ENCODE measurements at places on chromosomes 3 and 15. TPM values are rescaled to one million over a fixed set of nuclear protein-coding genes. Genes with fewer than 3 reads are reported as not detected.

GRCh38 chr3:70607469-70607868 is 295.0 kb upstream of the MDFIC2 start:
- DNase-seq = no peak

DNA sequence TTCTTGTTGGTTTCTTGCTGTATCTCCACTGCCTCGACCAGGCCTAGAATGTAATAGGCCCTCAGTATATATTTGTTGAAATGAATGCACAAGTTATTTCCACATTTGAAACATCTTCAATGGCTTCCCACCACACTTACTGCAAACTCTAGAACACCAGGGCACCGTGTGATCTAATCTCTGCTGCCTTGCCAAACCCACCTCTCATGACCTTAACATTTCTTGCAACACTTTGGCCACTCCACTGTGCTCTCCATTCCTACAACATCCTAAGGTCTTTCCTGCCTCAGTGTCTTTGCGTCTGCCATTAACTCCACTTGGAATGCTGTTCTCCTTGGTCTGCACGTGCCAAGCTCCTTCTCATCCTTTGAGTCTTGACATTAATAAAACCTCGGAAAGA is 14.1 kb downstream of the FRMD4B start:
- no peak for DNase-seq

ADCY5 gene
- total RNA-seq = 0.56 TPM

SNX22 gene
- under 0.01 TPM for total RNA-seq

SHC4 gene
- 2.5 TPM for total RNA-seq

SLC24A1 gene
- total RNA-seq = 3.6 TPM

Data from IMR-90 (cell line).